Putamen (tissue), 1 donor: ENCODE measurements at places on chromosomes 11 and 22.
A peak's percentile ranks its signal among the peaks of the same experiment; 100 is the strongest.

DNA sequence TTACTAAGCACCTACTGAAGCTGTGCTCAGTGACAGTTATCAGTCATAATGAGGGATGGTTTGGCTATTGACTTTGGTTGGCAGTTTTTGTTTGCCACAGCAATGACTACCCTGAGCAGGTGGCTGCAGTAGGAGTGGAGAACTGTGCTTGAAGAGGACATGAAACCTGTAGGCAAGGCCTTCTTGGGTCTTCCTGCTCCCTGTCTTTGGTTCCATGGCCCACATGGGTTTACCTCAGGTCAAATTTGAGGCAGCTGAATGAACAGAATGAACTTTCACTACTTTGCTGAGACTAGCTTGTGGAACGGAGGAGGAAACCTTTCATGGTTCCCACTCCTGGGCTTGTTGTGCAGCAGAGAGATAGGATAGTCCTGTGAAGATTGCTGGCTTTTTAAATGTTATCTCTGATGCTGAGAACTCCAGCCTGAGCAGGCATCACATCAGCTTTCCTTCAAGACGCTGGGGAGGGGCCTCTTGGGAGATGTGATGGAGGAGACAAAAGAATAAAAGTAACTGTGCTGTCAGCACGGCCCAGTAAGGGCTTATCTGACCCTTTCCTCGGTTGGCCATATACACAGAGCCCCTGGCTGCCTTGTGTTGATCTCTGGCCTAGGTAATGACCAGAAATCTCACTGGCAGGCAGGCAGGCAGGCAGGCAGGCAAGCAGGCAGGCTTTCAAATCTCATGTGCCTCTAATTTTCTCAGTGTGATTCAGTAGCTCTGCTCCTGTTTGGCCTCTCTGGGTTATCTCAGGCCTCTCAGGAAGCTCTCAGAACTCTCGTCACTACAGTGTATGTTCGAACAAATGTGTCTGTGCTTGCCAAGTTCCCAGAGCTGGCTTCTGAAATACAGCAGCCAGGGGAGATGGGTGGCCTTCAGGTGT is 12.0 kb downstream of the STIM1 start:
- no peak for DNase-seq

GRCh38 chr11:1276041-1276790 is 33.2 kb downstream of the TOLLIP start:
- DNase-seq: peak; percentile 74

GRCh38 chr11:64233913-64234586 is at the start of gene VEGFB:
Gene VEGFB, plus strand, starts transcription at chr11:64234584. Its CDS starts 250 bp downstream, at chr11:64234834.
- peak; percentile 70 for DNase-seq

GRCh38 chr11:30665067-30665466 is 78.9 kb upstream of the MPPED2 start:
- no peak for DNase-seq
